AG09319 (cell line): ENCODE measurements at places on chromosomes 13 and 19.

DNA sequence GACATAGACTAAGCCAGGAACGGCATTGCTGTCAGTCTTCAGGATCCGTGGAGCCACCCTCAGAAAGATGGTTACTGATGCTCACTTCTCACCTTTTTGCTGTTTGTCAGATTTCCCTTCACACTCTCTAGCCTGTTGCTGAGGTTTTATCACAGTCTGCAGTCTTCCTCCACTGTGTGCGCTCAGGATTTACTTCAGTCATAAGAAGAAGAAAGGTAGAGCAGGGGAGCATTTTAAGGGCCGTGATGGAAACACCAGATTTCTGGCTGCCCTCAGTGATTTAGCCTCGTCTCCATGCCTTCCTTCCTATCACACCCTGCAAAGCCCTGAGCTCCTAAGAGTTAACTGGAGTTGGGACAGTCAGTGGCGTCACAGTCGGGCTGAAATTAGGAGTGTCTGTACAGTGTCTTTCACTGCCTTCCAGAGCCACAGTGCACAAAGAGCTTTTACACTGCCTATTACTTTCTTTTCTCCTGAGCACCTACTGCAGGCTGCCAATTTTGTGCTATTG is 60.0 kb upstream of the GPR183 start:
- DNase-seq, result no peak

- no peak for DNase-seq
Observed at GRCh38 chr19:6754136-6754535, 13.1 kb downstream of the SH2D3A start.

- no peak for DNase-seq
Observed at GRCh38 chr13:23574421-23575145, 4.4 kb downstream of the TNFRSF19 start.

GRCh38 chr19:2199861-2200623 is 36.1 kb downstream of the PLEKHJ1 start:
- DNase-seq, result no peak

DNA sequence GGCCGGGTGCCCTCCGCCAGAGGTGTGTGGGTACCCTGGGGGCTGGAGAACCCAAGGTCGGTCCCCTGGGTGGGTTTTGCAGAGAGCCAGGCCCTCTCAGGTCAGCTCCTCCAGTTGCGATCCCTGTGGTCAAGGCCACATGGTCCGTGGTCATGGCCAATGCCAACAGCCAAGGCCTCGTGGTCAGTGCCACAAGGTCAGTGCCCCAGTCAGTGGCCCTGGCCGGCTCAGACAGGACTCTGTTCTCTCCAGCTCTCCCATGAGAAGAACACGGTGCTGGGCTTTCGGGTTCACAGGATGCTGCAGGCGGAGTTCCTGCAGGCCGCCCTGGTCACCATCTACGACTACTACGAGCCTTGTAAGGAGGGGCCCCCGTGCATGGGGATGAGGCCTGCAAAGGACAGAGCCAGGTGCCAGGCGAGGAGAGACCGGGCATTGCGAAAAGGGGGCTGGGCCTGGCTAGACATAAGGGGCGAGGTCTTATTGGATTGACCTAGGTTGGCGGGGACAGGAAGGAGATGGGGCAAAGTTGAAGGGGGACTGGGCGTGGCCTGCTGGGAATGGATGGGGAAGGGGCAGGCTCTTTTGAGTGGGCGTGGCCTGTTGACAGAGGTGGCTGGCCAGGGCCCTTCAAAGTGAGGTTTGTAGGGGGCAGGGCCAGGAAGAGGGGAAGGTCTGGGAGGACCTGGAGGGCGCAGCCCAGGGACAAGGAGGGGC is 15.2 kb upstream of the SHFL start:
- DNase-seq, result no peak

- DNase-seq, result no peak
Observed at GRCh38 chr13:98965325-98965724, 12.5 kb downstream of the DOCK9 start.

DNA sequence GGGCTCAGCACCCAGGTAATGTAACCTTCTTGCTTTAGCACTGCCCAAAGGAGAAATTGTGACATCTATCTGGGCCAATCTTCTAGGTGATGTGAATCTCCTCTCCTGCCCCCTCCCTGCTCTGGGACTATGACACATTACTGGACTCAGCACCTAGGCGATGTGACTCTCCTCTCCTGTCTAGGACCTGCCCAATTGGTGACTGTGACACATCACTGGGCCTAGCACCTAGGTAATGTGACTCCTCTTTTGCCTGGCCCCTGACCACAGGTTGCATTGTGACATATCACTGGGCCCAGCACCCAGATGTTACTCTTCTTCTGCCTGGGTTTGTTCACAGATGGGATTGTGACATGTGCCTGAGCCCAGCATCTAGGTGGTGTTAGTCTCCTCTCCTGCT is 45.0 kb downstream of the ZNF85 start:
- no peak for DNase-seq

DNA sequence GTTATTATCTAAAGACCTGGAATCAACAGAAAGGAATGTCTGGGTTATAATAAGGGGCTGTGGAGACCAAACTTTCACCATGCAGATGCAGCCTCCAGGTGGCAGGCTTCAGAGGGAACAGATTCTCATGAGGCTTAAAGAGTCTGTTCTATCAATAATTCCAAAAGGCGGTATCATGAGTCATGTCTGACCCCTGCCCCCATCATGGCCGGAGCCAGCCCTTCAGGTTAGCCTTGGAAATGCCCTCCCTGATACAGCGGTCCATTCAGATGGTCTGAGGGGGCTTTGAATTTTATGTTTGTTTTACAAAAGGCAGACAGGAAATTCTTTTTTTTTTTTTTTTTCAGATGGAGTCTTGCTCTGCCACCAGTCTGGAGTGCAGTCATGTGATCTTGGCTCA is 21.7 kb upstream of the LAMP1 start:
- peak; percentile 18 for DNase-seq

DNA sequence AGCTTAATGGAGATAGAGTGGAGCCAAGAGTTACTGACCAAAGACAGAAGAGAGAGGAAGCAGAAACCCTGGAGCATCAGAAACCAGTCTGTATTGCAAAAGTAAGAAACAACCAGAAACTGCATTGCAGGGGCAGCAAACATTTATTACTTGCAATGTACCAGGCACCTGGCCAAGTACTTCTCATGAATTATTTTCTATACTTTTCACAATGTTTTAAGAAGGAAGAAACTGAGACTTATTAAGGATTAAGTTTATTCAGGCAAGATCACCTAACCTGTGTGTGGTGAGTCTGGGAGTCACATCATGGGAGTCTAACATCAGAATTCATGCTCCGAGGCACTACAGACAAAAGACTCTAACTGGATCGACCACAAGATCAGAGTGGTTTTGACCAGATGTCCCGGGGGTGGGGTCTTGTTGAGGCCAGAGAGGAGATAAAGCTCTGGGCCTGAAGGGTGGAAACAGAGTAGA is 47.4 kb downstream of the TNFRSF19 start:
- DNase-seq, result no peak

DNA sequence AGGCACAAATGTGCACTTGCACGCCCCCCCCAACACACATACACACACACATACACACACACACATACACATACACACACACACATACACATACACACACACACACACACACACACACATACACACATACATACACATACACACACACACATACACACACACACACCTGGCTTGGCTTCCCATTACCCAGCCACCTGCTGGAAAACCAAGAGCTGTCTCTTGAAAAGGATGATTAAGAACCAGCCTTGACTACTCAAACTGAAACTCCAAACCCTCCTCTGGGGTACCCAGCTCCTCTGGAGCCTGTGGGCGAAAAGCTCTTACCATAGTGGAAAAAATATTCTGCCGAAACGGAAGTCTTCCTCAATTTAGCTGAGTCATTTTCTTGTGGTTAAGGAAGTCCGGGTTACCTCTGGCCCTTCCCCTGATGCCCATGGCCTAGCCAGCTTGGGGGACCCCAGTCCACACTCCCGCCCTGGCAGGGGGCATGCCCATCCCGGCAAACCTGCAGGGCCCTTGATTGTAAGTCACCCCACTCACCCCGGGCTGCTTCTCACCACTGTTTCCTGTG is 21.9 kb downstream of the CEBPA start:
- no peak for DNase-seq

GRCh38 chr13:113489171-113489548 is 1.4 kb downstream of the DCUN1D2 start:
- DNase-seq, result no peak

GRCh38 chr19:31344403-31344802 is 4.8 kb downstream of the TSHZ3 start:
- no peak for DNase-seq

DNA sequence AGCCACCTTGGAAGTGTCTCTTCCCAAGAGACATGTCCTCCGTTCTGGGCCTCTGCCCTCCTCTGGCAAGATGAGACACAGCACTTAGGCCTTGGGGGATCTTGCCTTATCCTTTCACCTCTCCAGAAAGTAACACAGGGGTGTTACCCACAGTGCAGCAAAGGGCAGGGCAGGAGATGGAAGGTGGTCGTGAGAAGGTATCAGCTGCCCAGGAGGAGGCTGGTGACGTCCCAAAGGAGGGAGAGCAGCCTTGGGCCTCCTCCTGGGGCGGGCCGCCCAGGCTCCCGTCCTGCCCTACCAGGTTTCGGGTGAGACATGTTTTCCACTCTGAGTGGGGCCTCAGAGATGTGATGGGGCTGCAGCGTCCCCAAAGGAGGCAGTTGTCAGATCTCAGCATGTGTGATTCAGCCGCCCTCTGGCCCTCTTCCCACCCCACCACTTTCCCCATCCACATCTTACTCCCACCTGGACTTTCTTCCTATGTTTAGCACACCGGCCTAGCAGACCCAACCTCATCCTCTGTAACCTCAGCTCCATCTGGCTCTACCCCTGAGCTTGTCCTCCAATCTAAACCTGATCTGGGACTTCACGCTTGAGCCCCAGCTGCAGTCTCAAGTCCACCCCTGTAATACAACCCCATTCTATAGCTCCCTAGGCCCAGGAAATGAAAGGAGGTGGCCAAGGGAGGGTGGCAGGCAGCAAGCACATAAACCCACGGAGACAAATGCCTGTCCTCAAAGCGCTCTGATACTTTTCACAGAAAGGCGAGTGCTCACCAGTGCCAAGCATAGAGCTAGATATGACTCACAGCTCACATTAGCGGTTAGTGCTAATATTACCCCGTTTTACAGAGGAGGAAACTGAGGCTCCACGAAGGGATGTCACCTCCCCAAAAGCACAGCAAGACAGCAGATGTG is 9.3 kb downstream of the POU2F2 start:
- no peak for DNase-seq

GRCh38 chr13:28582225-28582891 is 76.6 kb upstream of the POMP start:
- DNase-seq, result no peak

DNA sequence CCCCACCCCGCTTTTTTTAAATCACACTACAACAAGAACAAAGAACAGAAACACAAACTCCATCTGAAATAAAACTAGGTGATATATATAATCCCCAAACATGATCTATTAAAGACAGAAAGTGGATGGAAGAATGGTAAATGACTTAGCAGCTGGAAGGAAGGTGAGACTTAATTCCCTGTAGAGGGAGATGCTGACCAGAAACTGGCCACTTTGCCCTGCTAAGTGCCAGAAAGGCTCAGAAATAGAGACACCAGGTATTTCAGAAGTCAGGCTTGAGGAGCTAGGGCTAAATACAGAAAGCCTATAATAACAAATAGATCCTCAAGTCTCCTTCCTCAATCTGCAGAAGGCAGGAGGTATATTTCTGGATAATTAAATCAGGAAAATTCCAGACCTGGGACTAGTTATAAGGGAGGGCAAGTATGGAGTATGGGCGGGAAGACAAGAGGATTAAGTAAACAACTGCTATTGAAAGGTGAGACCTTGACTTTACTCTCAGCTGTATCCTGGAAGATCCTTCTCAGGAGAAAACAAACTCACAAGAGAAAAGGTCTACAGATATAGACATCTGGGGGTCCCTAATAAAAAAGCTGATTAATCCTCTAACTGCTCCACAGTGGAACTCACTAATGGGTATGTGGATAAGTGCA is 32.2 kb downstream of the MTRF1 start:
- no peak for DNase-seq

GRCh38 chr13:73717632-73718031 is 416.6 kb downstream of the KLF12 start:
- DNase-seq, result no peak
